HFFc6 (cell line): ENCODE measurements at places on chromosomes 7 and 10.

DNA sequence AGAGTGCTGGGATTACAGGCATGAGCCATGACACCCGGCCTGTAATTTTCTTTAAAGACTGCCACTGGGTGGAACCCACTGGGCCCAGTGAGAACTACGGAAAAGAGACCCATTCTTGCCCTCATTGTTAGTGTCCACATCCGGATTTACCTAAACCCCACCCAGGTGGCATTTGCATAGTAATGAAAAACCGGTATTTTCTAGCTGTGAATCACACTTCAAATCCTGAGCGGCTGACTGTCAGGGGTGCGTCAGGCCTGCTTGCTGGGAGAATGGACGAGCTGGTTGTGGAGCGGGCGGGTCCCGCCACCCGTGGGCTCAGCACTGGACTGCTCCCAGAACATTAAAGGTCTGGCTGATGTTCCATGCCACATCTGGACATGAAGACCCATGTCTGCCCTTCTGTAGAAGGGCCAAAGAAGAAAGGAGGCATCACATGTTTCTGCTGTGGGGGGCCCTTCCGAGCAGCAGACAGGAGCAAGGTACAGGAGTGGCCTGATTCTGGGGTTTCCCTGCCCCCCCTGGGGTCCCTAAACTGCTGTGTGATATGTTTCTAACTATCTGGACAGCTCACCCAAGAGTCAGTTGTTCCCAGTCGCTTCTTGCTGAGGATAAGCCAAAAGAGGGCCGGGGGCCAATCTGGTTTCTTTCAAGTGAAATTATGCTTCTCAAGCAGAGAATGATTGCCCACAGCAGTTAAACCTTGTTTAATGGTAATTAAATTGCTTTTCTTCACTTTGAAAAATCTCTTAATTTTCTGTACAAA is 46.4 kb downstream of the KIAA1217 start:
- DNase-seq: no peak

DNA sequence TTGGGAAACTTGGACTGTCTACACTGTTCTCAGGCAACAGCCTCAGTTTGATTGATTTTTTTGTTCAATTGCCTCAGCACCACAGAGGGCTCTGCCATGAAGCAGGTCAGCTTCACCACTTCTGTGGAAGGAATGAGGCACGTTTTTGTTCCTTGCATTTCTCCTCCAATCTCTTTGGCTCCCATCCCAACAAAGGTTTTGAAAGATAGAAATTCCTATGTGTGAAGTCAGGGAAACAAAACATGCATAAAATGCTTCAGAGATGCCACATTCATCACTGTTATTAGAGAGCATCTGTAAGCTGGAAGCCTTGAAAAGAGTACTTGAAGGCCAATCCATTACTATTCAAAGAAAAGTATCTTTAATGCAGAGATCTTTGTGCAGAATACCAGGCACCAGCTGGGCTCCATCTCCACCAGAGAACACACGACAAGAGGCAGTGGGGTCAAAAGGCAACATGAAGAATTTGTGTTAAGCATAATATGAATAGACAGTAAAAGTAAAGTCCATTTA is 249.1 kb upstream of the LYZL1 start:
- DNase-seq: peak; percentile 70

DNA sequence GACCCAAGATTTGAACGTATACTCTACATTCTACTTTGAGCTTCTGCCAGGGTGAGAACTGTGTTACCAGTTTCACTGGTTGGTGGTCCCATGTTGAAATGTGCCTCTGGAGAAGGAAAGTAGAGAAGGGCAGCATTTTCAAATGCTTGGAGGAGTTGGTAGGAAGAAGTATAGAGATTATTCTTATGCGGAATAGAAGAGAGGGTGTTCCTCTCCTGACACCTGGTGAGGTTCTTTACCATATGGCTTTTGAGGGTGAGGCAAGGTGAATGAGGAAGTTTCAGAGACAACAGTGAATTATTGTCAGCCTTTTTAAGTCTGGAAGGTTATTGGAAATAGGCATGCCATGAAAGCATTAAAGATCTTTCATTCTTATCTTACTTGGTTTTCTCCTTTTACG is 34.3 kb downstream of the R3HCC1L start:
- no peak for DNase-seq

- no peak for DNase-seq
Observed at GRCh38 chr7:149285603-149286002, 23.6 kb downstream of the ZNF783 start.

DNA sequence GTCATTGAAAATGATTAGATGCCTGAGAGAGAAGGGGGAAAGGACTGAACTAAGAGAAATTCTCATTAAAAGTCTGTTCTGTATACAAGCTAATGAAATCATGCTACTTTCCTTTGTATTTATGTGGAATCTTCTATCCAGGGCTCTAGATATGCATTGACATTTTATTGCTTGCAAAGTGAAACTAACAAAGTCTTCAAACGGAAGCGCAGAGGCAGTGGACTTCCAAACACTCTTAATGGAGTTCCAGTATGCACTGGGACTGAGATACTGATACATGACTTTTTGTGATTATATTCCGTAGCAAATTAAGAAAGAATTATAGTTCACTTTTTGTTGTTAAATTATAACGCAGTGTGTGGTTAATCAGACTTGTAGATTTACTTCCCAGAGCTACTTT is 166.8 kb upstream of the TBX20 start:
- no peak for DNase-seq

- no peak for DNase-seq
Observed at GRCh38 chr10:42583828-42584227, 54.5 kb downstream of the ZNF33B start.

DNA sequence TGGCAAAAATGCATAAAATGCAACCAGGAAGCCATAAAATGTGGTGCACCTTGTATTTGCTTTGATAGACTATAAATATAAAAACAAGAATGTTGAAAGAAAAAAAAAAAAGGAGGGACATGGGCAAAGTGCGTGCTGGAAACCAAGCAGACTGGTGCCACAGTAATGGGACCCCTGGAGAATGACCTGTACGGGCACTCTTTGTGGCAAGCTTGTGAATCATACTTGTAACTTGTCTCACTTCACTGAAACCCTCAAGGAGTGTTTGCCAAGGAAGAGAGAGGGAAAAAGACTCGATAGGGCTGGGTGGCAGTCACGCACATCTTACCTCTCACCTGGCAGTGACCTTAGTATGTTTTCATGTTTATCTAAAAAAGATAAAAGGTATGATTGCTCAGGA is 1183.6 kb downstream of the GATA3 start:
- DNase-seq: no peak

DNA sequence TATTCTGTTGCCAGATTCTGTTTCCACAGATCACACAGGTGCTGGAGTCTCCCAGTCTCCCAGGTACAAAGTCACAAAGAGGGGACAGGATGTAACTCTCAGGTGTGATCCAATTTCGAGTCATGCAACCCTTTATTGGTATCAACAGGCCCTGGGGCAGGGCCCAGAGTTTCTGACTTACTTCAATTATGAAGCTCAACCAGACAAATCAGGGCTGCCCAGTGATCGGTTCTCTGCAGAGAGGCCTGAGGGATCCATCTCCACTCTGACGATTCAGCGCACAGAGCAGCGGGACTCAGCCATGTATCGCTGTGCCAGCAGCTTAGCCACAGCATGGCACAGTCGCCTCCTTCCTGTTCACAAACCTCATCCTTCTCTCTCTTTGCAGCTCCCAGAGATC is 237.5 kb upstream of the PRSS1 start:
- DNase-seq: no peak
